Body of pancreas (tissue), 4 donors: ENCODE measurements at places on chromosomes 1 and 21. TPM values are rescaled to one million over a fixed set of nuclear protein-coding genes. Genes with fewer than 3 reads are reported as not detected.
A peak's percentile ranks its signal among the peaks of the same experiment; 100 is the strongest.

DNA sequence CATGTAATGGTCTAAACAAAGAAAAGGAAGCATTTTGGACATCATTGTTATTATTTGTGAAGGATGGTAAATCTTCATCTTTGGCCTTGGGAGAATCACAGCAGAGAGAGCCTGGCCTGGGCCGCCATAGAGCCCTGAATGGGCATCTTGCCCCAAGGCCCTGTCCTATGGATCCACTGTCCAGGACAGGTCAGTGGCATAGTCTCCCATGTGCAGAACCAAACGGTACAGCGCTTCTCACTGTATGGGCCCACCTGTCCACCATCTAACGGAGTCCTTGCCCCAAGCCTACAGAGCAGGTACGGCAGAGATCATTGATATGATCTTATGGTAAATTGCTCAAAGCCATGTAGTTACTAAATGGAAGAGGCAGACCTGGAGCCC lies 185.7 kb downstream of the FOXD2 start:
- DNase-seq: no peak

Gene RPTN
- not detected for total RNA-seq

DNA sequence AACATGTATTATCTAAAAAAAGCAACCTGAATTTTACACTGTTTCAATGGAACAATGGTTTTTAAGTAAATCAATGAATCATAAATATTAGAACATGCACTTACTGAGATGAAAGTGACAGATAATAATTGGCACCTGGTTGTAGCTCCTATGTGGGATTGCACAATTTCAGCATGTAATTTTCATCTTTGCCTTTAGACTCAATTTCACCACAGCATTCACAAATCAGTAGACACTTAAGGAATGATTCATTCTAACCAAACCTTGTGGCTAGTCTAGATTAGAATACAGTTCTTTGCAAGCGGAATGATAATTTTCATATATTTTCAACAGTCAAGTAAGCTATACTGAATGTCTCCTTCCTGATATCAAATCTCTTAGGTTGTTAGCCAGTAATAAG lies 853.4 kb downstream of the KCNT2 start:
- no peak for DNase-seq

GRCh38 chr1:83058327-83058726 lies 940.6 kb downstream of the TTLL7 start:
- DNase-seq: no peak

- DNase-seq: peak; percentile 19
Measured at GRCh38 chr1:100188617-100189016, 10.6 kb upstream of the LRRC39 start.

Gene VSIG8
- total RNA-seq: not detected

DNA sequence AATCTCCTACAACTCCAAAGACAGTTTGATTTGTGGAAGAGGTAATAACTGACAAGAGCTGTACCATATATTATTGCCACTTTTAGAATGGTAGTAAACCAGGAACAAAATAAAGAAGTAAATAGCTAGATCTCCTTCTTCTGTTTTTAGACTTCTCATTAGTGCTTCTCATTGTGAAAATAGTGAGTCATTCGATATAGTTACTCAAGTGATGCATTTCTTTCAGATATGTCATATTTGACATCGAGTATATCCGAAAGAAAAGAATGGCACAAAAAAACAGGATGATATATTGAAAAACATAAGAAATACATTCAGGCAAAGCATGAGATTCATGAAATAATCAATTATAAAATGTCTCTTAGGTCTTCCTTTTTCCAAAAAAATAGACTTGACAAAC lies 1346.1 kb downstream of the BRINP3 start:
- no peak for DNase-seq
